ENCODE measurements at places on chromosomes 12 and 14.

DNA sequence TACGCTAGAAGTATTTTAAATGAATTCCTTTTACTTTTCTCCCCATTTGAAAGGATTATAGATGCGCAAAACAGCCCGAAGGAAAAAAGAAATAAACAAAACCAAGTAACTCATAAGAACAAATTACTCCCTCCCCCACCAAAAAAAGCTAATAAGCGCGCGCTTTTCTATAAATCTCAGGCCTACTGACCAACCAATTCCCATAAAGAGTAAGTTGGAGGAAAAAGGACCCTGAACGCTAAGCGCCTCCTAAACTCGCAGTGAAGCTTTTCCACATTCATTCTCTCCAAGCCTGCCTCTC is 588 bp downstream of the MBIP start:
- no peak for DNase-seq

DNA sequence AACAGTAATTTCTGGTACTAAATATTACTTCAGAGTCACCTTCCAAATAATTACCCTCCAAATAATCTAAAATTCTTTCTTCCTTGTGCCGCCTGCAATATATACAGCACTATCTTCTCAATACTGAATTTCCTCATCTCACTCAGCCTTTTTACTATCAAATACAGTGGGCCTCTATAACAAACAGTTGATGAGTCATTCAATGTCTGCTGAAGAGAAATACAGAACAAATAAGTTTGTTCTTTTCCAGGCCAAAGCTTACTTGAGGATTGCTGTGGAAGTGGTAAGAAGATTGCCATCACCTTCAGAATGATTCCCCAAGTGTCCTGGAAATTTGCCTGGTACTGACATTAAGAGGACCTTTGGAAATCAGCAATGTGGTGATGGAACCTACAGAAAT is 218.2 kb upstream of the ARHGAP5 start:
- DNase-seq: no peak

DNA sequence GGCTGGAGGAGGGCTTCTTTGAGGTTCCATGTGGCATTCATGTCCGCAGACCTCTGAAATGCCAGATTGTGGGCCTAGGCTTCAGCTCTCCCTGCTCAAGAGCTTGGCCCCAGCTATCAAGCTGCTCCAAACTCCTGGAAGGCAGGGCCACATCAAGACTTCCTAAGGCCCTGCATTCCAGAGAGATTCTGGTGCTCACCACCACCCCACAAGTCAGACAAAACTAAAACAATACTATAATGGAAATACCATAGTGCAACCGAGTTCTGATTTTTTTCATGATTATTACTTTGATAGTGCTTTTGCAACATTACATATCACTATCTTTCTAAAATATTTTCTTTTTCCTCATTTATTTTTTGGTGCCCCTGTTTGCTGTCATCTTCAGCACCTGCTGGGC is 86.3 kb downstream of the CALM1 start:
- no peak for DNase-seq

DNA sequence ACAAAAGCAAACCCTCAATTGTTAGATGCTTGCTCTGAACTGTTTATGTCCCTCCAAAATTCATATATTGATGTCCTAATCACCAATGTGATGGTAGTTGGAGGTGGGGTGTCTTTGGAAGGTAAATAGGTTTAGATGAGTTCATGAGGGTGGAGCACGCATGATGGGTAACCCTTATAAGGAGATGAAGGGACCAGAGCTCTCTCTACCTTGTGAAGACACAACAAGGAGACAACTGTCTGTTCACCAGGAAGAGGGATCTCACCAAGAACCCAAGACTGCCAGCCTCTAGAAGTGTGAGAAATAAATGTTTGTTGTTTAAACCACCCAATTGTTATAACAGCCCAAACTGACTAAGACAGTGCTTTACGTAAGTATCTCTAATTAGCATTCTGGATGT is 27.0 kb downstream of the DHRS2 start:
- no peak for DNase-seq

DNA sequence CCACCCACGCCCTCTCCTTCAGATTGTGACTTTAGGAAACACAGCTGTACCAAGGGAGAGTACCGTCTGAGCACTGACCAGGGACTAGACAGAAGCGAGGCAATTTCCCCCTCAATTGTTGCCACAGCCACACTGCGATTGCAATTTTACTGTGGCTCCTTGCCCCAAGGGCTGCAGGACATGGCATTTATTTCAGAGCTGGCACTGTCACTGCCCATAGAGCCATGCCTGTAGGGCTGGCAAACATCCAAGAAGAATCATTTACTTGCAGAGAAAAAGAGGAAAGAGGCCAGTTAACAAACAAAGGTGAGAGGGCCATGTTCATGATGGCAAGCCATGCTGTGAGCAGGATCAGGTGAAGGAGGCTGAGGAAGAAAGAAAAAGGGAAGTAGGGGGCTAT is 129.6 kb downstream of the EMP1 start:
- DNase-seq: no peak

GRCh38 chr12:3821441-3821840 is 51.8 kb downstream of the PARP11 start:
- DNase-seq: no peak

DNA sequence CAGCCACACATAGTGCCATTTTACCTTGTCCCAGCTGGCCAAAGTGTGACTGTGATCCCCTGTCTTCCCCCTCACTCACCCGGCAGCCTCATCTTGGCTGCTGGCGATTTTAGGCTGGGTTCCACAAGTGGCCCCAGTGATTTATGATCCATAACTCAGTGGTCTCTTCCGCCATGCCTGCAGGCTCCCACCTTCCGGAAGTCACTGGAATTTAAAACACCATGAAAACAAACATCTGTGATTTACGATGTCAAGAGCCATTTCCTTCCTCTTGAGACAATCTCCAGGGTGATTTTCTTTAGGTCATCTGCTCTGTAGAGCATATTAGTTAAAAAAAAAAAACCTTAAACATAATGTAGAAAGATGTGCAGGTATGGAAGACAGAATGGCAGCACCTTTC is 282.3 kb downstream of the CACNA1C start:
- no peak for DNase-seq

GRCh38 chr12:112734859-112735695 is 56.5 kb upstream of the RPH3A start:
- no peak for DNase-seq

DNA sequence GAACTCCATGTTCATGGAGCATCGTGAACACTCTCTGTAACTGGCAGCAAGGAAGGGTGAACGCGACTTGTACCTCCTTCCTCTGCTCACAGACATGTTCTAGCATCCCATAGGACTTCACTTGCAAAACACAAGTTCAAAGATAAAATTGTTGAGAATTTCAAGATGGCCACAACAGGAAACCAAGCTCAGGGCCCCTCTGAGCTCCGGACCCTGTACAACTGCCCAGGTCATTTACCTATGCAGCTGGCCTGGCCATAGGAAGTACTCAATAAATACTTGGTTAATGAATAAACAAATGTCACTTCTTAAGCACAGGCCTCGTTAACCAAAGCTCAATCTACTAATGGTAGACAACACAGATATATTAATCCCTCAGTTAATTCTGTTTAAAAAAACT is 11.7 kb upstream of the PPP4R4 start:
- no peak for DNase-seq

DNA sequence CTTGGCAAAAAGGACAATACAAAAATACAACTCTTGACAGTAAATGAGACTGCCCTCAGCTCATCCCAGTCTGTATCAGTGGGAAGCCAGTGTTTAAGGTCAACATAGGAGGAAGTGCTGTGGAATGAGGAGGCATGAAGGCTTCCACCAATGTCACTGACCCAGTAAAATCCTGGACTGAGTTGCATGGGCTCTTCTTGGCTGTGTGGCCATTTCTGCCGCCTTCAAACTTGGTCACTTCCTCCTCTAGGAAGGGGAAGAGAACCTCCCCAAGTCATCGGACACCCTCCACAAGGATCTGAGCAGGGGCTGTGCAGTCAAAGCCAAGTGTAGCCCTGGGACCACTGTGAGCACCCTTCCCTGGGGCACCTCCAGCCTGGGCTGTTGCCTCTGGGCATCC is 11.9 kb downstream of the GPR68 start:
- no peak for DNase-seq

GRCh38 chr12:46832130-46832704 is 6.4 kb upstream of the SLC38A4 start:
- DNase-seq: no peak

- DNase-seq: no peak
These were observed 5.4 kb upstream of the KIF26A start for GRCh38 chr14:104132981-104133380.

DNA sequence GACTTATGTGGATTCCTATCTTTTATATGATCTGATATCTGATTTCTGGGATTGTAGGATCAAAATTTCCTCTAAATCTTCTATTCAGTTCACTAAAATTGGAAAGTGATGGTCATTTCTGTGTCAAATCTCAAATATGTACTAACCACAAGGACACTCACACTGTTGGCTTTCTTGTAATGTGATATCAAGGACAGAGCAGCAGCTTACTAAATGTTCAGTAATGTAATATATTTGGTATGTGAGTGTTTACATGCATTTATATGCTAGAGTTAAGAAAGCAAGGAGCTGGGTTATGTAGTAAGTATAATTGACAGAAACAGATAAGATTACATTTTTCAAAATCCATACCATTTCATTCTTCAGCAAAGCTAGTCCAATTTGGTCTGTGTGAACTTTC is 16.5 kb downstream of the PUS7L start:
- DNase-seq: no peak

DNA sequence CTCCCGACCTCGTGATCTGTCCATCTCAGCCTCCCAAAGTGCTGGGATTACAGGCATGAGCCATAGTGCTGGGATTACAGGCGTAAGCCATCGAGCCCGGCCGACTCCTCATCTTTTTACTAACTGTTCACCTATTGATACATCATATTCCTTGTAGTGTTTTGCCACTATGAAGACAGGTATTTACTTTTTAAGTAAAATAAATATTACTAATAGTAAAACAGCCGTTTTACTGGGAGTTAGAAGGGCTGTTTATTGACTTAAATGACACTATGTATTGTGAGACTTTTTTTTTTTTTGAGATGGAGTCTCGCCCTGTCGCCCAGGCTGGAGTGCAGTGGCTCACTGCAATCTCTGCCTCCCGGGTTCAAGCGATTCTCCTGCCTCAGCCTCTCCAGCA is 51.5 kb downstream of the DIP2B start:
- DNase-seq: no peak

DNA sequence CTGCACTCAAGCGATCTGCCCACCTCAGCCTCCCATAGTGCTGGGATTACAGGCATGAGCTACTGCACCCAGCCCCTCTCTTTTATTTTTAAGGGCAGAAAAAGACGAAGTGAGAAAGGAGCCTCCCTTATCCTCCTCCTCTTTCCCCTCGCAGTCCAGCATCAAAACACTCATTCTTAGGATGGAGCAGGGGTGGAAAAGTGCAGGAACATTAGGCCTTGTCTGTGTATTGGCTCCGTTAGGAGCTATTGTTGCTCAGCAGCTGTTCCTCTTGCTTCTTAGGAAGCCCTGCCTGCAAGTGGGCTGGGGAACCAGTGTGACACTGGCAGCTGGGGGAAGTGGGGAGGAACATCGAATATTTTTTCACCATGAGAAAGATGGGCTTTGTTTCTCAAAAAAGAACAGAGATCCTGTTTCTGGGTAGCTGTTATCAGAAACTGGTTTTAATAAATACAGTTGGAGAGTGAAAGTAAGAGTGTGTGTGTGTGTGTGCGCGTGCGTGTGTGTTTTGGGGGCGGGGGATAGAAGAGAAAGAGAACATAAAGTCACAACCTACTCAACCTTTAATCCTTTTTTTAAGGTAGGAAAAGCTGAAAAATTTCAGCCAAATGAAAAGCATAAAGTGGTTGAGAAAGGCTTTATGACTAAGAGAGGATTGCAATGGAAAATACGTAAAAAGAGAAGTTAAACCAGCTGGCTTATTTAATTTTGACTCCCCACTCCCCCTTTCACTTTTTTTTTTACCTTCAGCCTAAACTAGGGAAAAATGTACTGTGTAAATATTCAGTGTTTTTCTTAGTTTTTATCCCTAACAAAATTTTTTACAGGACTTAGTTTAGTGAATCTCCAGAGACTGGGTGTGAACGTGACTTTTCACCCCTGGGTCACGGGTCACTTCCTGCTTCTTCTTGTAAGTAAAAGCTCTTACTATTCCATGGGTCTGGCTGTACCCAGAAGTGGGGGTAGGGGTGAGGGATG is 197.2 kb upstream of the PLEKHG7 start:
- DNase-seq: peak; percentile 75

DNA sequence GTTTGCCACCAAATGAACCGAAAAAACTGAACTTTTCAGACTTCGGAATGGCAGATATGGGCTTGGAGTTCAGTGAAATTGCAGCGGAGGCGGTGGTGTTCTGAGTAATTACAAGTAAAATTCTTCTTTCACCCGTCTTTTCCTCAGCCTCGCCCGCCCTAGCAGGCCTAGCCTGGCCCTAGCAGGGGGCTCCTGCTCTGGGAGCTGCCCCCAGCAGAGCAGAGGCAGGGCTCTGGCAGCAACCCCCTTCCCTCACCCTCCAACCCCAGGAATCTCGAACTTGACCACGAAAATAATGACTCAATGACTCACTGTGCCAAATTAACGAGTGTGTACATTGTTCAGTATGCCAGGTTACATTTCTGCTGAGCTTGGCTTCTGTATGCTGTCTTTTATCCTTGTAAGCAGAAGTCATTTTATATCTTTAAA is 1.1 kb downstream of the PAPLN start:
- no peak for DNase-seq

DNA sequence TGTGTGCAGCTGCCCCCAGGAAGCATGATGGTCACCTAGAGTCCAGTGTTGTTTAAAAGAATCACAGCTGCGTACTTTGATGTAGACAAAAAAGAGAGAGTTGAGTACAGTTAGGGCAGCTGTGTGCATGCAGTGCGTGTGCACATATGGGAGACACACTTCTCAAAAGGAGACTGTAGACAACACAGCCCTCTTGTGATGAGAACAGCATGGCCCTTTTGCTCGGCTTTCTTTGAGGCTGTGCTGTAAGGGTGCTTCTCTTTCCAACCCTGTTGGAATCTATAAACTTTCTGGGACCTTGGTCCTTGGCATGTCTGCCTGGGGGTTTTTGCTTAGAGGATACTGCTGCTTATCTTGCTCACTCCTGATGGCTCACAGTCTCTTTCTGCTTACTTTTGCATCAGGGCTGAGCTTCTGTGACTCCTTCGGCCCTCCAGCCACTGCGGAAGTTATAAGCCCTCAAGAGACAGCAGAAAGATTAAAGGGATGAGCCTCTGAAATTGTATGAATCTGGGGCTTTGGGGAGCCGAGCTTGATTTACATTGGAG is 102.9 kb downstream of the DYRK2 start:
- no peak for DNase-seq

GRCh38 chr12:57844709-57845477 is 1.6 kb downstream of the CTDSP2 start:
- DNase-seq: peak; percentile 82

DNA sequence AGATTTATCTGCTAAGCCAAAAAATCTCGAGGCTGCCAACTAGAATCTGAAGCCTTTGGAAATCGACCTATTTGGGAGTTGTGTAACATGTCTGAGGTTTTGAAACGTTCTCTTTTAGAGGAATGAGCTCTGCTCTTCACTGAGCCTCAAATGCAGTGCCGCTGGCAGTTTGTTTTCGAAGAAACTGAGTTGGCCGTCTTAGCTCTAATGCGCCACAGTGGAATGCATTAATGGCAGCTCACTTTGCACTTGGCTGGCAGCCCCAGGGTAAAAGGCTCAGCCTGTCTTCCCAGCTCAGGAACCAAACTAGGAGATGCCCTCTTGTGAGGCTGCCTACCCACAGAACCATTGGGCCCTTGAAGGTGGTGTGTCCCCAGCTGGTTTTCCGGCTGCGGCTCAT is 53.8 kb downstream of the SFSWAP start:
- no peak for DNase-seq

Data from activated CD8-positive, alpha-beta memory T cell treated with anti-CD3 and anti-CD28 coated beads for 24 hours (primary cell).